GM12878 (cell line): ENCODE measurements at places on chromosomes 3 and 15. TPM values are rescaled to one million over a fixed set of nuclear protein-coding genes. Genes with fewer than 3 reads are reported as not detected.

DNA sequence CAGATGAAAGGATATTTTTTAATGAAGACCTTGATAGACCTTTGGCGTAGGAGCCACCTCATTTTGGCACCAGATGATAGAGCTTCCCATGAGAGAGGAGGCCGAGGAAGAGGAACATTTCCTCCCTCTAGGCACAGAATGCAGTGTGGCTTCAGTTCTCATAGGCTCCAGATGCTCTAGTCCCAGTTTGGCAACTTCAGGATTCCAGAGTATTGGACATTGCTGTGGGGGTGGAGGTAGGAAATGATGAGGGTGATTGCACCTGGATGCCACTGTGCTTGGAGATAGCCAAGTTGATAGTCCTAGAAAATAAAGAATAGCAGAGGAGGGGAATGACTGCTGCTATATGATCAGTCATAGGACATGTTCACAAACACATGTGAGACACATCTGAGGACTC lies 58.3 kb upstream of the KY start:
- DNase-seq, result no peak

- DNase-seq, result no peak
Measured at GRCh38 chr15:66775127-66776105, 73.4 kb downstream of the SMAD6 start.

- DNase-seq, result no peak
Measured at GRCh38 chr3:158830391-158830790, 28.5 kb downstream of the MFSD1 start.

DNA sequence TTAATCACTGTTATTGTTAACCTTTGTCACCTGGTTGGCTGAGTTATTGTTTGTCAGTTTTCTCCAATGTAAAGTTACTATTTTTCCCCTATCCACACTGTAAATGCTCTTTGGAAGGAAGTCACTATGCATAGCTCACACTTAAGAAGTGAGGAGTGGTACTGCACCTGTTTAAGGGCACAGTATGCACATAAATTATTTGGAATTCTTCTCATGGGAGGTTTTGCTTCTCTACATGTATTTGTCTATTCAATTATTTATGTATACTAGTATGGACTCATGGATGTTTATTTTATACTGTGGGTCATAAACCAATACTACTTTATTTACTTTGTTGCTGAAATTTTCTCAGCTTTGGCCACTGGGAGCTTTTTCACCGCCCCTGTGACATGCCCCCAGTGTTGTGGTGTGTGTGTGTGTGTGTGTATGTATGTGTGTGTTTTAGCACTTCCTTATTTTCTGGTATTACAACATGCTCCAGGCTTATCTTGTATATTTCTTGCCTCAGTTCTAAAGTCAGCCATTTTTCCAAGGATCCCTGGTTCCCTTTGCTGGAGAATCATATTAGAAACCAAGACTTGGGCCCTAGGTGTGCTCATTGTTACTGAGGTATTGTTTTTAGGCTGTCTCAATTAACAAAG lies 290.5 kb downstream of the KBTBD8 start:
- DNase-seq, result no peak

GRCh38 chr3:66179793-66180192 lies 41.0 kb upstream of the SLC25A26 start:
- DNase-seq, result no peak

DNA sequence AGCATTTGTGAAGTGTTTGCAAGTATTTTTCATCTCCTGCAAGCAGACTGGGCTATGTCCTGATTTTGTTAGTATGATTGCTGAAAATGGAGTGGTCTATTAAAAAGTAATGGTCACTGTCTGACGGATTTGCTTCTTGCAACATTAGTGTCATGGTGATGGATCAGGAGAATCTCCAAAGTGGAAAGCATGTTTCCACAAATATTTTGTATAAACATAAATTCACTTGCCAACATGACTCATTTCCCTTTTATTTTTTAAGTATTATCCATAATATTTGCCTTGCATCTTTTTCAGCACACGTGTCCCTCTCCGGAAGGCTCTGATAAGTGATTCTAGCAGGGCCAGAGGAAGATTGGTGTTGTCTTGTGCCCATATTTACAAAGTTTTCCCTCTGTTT lies 27.4 kb upstream of the CACNA2D3 start:
- no peak for DNase-seq

DNA sequence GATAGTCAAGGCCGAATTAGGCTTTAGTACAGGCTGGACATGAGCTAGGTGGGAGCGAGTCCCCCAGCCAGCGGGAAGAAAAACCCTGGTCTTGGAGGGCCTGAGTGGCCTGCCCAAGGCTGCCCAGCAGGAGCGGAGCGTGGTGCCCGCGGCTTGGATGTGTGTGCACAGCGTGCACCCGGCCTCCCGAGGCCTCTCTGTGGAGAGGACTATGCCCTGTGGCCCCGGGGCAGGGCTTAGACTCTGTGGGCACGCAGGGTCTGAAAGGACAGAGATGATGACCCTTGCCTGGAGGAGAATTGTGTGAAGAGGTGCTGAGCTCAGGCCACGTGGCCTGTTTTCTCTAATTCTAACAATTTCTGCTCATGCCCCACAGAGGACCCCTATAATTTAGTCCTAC lies 124.6 kb upstream of the IQSEC1 start:
- DNase-seq, result no peak

DNA sequence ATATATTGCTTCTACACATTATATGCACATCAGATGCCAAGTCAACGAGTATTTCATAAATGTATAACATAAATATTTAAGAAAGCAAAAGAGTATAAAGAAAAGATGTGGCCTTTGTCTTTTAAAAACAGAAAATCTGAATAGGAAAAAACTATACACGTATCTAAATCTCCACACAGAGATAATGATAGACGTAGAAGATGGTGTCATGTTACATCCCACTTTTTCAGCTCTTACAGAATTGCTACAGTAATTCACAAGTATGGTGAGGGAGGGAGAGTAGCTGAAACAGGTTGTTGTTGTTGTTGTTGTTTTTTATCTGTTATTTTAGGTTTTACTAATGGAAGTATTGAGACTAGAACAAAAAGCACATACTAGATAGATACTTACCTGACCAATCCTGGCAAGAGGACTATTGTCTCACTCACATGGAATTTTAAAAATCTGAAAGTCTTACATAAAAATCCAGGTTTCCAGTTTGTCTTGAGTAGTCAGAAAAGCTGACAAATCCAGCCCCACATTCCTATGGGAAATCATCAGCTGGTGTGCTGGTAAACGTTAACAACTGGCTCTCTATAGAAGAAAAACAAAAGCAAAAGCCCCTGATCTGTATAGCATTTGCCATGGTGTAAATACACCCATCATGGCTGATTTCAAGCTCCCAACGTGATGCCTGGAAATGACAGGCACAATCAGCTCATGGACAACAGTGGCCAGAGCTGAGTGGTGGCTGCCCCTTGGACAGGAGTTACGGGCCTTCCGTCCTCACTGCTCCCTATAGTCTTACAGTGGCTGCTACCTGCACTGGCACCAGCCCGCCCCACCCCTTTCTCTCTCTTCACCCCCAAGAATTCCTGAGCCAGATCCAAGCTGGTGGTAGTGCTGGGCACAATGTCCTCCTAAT lies 47.4 kb upstream of the VGLL4 start:
- no peak for DNase-seq

DNA sequence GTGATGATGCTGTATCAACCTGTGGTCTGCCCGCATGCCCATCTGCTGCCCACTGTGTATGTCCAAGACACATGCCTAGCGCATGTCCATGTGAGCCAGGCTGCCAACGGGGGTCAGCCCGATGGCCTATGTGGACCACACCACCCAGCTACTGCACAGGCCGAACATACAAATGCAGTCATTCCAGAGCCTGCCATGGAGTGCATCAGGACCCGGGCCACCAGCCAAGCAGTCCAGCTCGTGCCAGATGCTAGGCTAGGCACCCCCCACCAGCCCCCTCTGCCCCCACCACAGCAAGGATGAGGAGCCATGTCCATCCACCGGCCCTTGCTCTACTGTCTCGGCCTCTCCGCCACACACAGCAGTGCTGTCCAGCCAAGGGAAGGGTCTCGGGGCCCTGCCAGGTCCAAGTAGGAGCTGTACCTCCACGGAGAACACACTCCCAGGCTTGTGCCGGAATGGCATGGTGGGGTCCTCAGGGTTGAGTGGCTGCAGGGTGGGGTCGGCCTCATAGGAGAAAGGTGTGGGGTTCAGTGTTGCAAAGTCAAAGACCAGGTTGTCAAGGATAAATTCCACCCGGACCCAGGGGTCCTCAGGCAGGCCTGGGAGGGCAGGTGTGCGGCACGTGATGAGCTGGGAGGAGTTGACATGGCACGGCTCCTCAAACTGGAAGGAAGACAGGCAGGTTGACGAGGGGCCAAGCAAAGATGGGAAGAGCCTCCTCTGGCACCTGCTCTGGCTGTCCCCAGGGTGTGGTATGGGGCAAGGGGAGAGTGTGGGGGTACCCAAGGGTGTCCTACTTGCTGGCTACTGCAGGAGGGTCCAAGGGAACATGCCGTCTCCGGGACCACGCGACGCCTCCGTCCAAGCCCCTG lies 15.3 kb downstream of the PLXNB1 start:
- no peak for DNase-seq

DNA sequence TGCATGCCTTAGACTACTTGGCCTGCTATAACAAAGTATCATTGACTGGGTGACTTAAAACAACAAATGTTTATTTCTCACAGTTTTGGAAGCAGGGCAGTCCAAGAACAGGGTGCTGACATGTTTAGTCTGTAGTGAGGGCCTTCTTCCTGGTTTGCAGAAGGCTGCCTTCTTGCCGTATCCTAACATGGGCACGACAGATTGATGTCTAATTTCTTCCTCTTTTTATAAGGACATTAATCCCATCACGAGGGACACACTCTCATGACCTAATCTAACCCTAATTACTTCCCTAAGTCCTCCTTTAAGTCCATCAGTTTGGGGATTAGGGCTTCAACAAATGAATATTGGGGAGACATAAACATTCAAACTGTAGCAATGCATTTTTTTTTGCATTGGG lies 10.9 kb upstream of the GOLGA8B start:
- DNase-seq, result no peak

DNA sequence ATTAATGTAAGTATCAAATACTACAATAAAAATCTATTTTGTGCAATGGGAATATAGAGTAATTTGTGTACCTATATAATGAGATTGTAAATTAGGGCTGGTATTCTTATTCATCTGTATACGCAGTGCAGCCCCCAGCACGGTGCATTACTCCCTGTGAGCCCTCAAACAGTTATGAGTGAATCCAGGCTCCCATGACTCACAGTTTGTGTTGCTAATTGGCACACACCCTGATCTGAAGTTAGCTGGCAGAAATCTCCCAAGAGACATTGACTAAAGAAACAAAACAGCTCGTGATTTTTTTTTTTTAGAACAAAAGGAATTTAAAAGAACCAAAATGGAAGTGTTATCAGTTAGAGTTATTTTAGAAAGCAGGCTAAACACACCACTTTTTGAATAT lies 15.7 kb downstream of the GK5 start:
- DNase-seq, result no peak

GRCh38 chr3:53519065-53519709 lies 24.8 kb downstream of the CACNA1D start:
- no peak for DNase-seq

- no peak for DNase-seq
Measured at GRCh38 chr15:85333132-85333831, 47.1 kb upstream of the AKAP13 start.

GRCh38 chr3:9779721-9780457 lies 10.1 kb upstream of the CAMK1 start:
- peak; percentile 59 for DNase-seq

DNA sequence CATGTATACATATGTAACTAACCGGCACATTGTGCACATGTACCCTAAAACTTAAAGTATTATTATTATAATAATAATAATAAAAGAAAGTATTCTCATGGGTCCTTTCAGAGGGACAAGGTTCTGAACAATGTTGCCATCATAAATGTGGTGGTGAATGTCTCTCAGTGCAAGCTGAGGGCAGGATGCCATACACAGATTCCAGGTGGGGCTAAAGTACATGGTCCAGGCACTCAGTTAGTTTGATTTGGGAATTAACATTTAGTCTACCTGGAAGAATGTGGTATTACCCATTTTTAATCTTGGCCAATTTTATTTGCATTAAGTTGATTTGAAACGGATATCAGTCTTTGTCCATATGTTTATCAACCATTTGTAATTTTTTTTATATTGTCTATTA lies 24.5 kb downstream of the PDE8A start:
- no peak for DNase-seq

DNA sequence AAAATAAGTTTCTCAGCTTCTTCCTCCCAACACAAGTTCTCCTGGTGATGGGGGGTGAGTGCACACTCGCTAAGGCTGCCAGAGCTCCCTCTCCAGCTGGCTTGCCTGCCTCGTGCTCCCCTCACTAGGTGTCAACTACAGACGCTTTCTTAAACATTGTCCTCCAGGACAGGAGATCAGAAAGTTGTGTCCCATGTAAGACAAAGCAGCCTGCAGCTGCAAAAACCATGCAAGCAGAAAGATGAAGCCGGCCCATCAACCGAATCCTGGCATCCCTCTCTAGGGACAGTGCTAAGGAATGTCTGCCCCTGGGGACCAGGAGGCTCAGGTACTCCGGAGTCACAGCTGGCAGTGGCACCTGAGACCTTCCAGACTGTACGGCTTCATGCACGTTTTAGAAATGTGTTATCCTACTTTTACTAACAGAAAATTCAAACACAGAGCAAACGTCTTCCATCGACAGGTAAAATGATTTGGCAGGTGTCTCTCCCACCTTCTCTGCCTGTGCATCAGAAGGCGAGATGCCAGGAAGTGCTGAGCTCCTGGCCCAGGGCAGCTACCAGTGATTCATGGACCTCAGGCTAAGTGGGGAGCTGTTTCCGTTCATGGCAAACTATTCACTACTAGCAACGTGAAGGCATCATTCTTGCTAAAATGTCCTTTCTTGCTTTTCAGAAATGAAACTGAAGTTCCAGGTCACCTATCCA lies 246.1 kb downstream of the ADAMTS17 start:
- DNase-seq, result no peak

DNA sequence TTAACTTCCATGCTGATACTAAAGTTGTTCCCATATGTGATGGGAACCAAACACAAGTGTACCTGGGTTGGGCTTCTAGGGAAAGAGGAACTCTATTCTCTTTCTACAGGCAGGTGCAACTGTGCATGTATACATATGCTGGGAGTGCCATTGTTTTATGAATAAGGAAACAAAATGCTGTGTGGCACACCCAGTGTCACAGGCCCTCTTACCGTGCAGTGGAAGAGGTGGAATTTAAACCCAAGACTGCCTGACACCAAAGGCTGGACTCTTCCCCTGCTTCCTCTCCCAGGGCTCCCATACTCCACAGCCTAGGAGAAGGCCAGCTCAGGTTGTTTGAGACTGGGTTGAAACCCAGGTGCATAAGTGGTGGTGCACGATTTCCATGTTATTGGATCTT lies 1.9 kb upstream of the FETUB start:
- no peak for DNase-seq

Gene ARPIN
- not detected in 2 replicates for total RNA-seq

Gene SKOR1
- 0.35 and 0.36 TPM in 2 replicates for total RNA-seq

Gene USP4
- 68.4 and 75.8 TPM in 2 replicates for total RNA-seq

Gene ITIH1
- 0.16 and 0.33 TPM in 2 replicates for total RNA-seq

Gene CACNA1D
- total RNA-seq, result 2.6 and 2.7 TPM in 2 replicates

Gene MYL3
- not detected in 2 replicates for total RNA-seq

Gene PLA1A
- total RNA-seq, result 3.8 and 4.4 TPM in 2 replicates

Gene CAND2
- 1.6 and 1.9 TPM in 2 replicates for total RNA-seq
